CD8-positive, alpha-beta T cell (primary cell): ENCODE measurements at places on chromosomes 12 and 14. TPM values are rescaled to one million over a fixed set of nuclear protein-coding genes. Genes with fewer than 3 reads are reported as not detected.

GRCh38 chr12:91785655-91786498 is 359.8 kb downstream of the BTG1 start:
- DNase-seq, result no peak

EFS gene
- total RNA-seq, result not detected

- no peak for DNase-seq
Measured at GRCh38 chr14:61476105-61476753, 154.8 kb downstream of the PRKCH start.

DNA sequence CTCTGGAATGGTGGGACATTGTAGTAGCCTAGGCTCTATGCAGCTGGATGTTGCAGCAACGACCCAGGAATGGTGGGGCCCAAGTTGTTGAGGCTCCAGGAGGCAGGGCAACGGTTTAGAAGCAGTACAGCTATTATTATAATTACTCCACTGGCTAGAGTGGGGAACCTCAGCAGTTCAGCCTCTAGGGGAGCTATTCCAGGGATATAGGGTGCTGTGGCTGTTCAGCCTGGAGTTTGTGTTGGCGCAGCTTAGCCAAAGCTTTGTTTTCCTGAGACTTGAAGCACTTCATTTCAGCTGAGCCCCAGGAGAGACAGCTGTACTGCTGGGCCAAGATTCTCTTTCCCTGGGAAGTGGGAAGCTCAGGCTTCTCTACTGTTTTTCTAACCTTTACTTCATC is 1023.0 kb upstream of the ATXN7L3B start:
- no peak for DNase-seq

DNA sequence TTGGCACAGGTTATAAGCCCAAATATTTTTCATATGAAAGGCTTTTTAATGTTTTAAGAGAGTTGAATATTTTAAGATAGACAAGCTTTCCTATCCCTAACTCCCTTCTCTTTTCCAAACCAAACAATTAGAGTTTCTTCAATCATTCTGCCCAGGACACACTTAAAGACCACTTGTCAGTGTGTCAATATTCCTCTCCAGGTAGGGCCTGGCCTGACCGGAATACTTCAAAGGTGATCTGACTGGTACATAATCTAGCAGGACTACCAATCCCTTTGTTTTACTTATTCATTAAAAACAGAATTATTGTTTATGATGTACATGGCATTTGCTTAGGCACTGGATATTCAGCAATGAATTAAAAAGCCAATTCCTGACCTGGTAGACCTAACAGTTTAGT is 24.2 kb upstream of the SNRPF start:
- DNase-seq, result no peak

DNA sequence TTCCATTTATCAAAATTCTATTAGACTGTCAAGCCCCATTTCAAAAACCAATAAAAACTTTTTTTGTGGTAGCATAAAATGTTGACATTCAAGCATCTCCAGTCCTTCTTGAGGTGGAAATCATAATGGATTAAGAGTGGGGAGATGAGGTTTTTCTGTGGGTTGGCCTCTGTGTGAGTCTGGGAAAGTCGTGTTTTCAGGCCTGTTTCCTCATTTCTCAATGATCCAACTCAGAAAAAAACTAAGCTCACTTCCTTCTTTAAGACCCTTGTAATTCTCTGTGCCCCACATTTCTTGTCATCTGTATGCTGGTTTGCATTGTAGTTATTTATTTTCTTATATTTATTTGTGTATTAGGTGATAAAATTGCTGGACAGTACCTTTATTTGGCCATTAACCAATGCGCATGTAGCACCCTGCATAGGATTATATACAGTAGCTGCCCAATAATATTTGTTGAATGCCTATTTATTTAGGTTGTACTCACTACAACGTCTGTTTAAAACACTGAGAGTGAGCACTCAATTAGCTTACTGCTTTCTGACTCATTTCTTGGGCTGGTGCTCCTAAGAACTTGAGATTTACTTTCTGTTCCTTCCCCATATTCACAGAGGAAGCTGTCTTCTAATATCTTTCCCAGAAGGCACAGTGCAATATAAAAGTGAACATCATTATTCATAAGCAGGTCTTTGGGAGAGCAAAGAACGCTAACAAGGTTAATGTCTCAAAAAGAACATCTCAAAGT is 121.9 kb downstream of the DNAI7 start:
- no peak for DNase-seq

HOXC12 gene
- total RNA-seq, result not detected

DNA sequence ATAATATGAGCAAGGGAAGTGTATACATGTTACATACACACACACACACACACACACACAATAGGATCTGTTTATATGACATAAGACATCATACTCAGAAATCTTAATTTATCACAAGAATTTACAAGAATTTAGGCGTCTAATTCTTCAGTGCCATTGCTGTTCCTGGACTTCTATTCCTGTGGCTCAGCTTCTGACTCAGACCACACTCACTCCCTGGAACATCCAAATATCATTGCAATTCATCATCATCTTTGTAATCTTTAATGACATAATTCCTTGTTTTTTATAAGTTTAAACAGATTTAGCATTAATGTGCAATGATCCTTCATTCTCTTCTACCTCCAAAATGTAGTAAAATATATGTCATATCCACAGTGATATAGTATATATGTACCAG is 544.2 kb downstream of the FOXG1 start:
- no peak for DNase-seq

- DNase-seq, result no peak
Measured at GRCh38 chr12:12821975-12822374, 8.8 kb downstream of the DDX47 start.

DNA sequence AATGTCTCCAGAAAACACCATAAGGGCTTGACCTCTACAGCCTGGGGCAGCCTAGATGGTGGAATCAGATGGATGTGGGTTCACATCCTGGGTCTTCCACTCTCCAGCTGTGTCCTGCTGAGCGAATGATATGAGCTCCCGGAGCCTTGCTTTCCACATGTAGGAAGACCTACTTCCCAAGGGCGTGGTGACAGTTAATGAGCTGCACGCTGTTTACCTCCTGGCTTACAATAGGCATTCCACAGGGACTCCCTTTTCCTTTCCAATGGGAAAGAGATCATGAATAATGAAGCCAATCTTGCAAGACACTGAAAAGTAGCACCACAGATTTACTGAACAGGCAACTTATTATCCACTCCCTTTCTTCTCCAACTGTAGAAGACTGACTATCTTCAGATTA is 46.1 kb downstream of the TMTC1 start:
- DNase-seq, result no peak

DNA sequence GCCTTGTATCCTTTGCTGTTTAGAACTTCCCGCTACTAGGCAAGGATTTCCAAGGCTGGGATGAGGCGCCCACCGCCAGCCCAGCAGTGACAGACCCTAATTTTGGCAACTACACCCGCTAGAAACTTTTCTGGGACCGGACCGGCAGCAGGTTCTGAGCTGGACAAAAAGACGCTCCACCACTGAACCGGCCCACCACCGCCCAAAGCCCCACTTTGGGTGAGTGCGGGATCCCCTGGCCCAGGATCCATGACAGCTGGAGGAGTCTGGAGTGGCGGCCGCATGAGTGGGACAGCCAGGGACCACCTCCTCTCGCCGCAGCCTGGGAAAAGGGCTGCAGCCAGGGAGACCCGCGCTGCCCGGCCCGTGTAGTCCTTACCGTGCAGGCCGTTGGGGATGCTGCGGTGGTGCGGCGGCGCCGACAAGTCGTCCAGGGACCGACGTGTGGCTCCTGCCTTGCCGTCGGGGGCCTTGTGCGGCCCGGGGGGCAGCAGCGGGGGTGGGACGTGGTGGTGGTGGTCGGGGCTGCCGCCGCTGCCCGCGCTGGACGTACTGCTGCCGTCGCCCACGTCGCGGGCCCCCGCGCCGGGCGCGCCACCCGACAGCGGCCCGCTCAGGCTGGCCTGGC is 1.1 kb downstream of the CCDC85C start:
- DNase-seq, result no peak

GRCh38 chr14:104284107-104284592 is 145.8 kb downstream of the KIF26A start:
- no peak for DNase-seq

GRCh38 chr12:131921866-131922769 is 7.0 kb upstream of the PUS1 start:
- no peak for DNase-seq

DNA sequence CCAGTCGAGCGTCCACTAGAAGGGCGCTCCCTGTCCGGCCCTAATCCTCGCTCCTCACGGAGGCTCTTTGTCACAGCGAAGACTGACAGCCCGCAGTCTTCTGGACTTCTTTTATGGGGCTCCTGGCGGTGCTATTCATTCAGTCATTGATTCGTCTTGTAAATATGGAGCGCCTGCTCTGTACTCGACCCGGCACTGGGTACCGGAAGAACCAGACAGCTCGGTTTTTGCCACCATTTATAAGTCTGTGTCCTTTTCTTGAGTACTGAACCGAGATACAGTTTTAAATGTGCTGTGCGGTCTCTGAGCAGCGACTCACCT is 570 bp downstream of the DMAC2L start:
- no peak for DNase-seq

DAZAP2 gene
- total RNA-seq, result 343 TPM

DNA sequence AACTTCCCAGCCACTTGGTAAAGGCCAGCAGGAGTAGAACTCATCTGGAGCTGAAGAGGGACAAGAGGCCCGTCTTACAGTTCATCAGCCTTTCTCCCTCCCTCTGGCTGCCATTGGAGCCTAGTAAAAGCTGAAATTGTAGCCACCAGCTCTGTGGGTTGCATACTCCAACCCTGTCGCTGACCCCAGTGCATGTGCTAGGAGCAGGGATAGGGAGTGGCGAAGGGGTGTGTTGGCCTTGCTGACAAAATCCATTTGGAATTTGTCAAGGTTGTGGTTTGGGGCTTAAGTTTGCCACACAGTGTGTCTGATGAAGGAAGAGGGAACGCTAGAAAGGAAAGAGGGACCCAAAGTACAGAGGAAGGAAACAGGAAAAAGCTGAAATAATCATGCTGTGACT is 4.0 kb upstream of the ARF3 start:
- DNase-seq, result no peak

TAS2R31 gene
- 0.44 TPM for total RNA-seq

DNA sequence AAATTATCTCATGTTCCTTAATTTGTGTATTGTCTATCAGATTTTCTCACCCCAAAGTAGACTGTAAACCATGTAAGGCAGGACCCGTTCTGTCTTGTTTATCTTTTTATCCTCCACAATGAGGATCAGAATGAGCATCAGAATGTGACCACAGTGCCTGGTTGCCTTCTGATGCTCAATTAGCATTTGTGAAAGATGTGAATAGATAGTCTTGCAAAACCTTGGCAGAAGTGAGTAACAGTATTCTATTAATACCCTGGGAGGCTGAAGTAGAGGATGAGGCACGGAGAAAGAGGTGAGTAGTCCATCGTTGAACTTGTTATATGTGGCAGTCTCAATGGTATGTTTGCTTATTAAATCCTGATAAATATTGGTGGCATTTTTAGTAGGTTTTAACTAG is 781.4 kb downstream of the NRXN3 start:
- no peak for DNase-seq

- no peak for DNase-seq
Measured at GRCh38 chr12:91104812-91105466, 6.4 kb downstream of the LUM start.

DNA sequence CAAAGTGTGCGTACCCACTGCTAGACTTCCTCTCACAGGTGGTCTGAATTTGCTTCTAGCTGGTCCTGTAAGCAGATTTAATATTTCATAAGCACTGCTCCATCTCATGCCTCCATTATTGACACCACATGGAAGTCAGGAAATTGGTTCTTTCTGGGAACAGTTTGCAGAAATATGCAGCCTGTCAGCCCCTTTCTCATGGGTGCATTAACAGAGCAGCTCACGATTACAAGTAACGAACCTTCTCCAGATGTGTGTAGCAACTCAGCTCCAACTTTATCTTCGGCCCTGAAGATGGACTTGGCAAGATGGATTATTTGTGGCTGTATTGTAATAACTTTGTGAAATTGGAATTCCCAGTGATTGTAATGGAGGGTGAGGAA is 214.5 kb upstream of the DDHD1 start:
- no peak for DNase-seq

GRCh38 chr14:100683578-100683977 is 43.1 kb upstream of the DLK1 start:
- no peak for DNase-seq

VRTN gene
- total RNA-seq, result not detected

LPAR5 gene
- total RNA-seq, result 5.8 TPM

DNA sequence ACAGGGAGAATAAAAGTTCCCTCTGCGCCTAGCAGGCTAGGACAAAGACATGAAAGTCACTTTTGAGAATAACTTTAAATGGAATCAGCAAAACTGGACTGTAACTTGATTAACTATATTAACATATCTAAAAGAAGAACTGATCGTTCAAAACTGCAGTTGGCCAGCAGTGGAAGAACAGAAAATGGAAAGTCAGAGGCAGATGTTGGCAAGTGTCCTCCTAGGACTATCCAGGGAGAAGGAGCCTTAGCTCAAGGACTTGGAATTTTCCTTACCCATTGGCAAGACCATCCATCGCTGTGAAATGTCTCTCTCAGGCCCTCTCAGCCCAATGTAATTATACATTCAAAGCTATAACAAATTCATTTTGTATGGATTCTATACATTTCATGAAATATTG is 419.7 kb downstream of the ATP23 start:
- DNase-seq, result no peak

GRCh38 chr12:45532113-45532512 is 197.4 kb upstream of the ARID2 start:
- no peak for DNase-seq

DNA sequence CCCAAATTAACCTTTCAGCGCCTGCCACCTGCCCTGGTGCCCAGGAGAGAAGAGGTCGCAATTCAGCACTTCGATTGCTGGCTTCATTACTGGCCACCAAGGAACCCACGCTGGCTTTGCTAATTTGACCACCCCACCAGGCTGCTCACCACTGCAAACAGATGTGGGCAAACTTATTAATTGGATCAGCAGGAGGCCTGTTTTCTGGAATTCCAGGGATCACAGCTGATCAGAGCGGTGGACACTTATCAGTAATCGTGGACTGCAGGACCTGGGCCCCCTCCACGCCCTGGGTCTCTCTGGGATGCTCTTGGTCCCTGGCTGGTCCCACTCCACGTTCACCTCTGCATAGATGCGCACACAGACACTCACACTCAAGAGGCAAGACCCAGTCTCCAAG is 27.8 kb downstream of the BEGAIN start:
- DNase-seq, result no peak

CLEC2B gene
- 141 TPM for total RNA-seq

DNA sequence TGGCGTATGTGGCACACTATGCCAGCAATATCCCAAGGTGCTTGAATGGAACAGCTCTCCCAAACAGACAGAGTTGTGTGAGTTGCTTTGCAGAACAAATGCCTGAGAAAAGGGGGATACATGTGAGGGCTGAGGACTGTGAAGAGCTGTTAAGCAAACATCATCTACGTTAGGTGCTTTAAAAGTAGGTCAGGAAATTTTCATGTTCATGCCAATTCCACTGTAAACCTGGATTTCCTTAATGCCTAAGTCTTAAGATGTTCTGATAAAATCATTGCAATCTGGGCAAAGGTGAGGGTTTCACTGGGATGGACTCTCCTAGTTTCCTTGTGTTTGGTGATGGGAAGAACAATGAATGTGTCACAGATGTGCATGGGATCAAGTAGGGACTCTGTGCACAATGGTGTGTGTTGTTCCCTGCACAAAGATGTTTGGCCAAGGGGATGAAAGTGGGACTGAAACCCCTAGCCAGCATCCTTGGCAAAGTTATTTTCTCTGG is 227.9 kb downstream of the KTN1 start:
- no peak for DNase-seq
